ENCODE measurements at places on chromosomes 1 and 21.
A peak's percentile ranks its signal among the peaks of the same experiment; 100 is the strongest.

DNA sequence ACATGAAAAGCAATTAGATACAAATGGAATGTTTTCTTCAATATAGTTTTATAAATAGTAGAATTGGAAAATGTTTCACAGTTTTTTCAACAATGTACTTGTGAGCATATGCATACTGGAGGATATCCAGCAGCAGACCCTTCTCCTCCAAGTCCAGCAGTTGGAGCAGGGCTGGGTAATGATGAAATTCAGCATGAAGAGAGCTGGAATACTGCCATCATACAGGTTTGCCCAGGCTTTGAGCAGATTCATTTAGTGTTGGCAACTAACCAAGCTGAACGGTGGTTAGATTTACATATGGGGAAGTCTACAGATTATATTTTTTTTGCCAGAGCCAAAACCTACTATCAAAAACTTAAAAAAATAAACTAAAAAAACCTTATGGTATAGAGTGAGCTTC, 38.3 kb downstream of the WDR3 start:
- DNase-seq = no peak

DNA sequence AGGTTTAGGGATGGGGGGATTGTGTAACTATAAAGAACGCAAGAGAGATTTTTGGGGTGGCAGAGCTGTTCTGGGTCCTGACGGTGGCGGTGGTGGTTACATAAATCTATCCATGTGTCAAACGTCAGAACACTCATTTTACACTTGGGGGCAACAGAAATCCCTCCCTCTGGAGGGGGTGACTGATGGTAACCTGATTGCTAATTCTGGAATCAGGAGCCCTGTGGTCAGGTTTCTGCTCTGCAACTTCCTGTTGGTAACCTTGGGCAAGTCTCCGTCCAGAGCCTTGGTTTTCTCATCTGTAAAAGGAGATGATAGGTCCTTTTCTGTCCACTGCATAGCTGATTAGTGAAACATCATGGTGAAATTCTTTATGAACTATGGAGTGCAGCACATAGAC, 40.9 kb downstream of the ALPL start:
- no peak for DNase-seq

DNA sequence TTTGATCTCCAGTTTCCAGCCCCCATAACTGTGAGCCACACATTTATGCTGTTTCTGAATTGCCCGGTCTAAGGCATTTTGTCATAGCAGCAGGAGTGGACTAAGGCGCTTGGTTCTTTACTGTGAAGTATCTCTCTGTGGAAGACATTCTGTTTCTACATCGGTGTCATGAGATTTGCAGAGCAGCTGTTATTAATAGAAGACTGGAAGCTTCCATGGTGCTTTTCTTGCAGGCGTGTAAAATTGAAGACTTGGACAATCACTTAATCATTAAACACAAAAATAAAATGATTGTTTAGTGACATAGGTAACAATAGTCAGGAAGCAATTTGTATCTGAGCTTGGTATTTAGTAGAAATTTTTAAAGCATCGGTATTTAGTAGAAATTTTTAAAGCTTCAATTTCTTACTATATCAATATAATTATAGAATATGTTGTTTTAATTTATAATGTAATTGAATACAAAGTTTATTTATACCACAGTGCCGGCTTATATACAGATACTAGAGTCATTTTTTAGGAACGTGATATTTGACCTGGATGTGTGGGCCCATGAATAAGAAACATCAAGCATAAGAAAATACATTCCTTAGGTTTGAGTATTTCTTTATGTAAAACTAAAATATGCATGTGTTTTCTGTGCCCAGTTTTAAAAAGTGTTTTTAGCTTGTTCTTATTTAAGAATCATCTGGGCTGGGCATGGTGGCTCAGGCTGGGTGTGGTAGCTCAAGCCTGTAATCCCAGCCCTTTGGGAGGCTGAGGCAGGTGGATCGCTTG, 60.6 kb upstream of the COL6A1 start:
- no peak for DNase-seq

GRCh38 chr1:212247179-212247721, 38.0 kb upstream of the PPP2R5A start:
- DNase-seq = no peak

DNA sequence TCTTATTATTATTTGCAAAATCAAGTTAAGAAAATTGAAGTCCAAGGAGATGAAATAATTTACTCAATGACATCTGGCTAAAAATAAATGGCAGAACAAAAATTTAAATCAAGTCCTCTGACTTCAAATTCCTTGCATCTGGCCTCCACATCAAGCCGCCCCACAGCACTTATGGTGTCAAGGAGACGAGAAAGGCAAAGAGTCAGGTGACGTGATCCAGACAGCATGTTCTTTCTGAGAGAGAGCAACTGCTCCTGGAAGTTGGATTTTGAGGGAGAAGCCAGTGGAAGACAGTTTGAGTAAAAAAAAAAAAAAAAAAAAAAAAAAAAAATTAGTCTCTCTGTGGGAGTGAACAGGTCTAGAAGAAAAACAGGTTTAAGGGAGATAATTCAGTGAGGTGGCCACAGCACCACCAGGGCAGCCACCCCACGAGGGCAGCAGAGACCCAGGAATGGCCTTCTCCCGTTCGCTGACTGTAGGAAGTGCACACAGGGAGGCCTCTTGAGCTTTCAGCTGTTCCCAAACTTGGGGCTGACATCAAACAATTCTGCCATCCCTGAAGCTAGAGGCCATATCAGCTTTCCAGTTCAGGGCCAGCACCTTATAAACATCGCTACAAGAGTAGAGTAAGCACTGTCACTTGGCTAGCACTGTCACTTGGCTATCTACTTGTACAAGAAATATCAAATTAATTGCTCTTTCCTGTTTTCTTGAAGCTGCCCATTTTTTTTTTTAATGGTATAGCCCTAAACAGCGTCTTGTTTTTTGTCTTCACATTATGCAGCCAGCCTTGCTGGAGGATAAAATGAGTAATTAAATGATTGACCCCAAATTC, 7.8 kb downstream of the C1orf162 start:
- peak; percentile 30 for DNase-seq

- no peak for DNase-seq
These were observed 44.8 kb upstream of the ABCG1 start for GRCh38 chr21:42174173-42174572.

GRCh38 chr1:110872745-110873720, at the start of gene CD53:
Gene CD53, plus strand, starts transcription at chr1:110873148. Its CDS starts 18,261 bp downstream, at chr1:110891409.
- DNase-seq = peak; percentile 38

DNA sequence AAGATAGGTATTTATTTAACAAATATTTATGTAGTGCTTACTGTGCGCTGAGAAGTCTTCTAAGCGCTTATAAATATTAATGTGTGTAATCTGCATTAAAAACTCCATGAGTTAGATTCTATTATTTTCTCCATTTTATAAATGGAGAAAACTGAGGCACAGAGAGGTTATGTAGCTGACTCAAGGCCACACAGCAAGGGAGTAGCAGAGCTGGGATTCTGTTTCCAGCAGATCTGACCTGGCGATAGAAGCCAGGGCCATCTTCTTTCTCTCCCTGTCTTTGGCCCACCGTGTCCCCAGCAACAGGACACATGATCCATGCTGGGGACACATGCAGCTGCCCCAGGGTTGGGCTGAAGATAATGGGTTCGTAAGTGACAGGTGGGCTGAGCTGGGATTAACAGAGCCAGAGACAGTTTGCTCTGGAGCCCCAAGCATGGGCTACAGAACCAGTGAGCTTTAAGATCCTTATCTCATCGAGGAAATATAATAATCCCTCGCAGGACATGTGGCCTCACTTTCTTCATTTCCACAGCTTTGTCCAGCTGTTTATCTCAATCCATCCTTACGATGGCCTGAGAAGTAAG, 30.3 kb downstream of the IGSF21 start:
- DNase-seq = no peak

DNA sequence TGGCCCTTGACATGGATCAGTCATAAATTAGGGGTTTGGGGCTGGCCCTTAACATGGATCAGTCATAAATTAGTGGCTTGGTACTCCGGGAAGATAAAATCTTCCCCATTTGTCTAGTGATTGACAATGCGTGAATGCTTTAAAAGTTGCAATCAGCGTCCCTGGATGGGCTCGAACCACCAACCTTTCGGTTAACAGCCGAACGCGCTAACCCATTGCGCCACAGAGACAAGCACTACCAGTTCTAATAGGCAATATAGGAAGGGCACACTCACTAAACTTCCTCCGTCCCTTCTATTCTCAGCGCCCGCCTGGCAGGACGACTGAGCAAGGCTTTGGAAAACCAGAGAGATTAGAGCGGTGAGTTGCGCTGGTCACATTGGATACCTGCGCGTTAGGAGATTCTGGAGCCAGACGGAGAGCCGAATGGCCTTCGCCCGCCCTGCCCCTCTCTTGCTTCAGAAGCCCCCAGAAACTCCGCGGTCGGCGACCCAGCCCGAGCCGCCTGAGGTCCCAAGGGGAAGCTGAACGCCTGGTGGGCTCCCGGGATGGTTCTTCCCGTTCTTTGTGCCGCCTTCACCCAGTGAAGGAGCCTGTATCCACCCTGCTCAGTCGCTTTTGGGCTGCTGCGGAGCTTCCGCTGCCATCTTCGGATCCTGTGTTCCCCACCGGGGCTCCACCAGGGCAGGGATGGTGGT, 235.9 kb downstream of the FAM72C start:
- no peak for DNase-seq

- no peak for DNase-seq
These were observed 47.1 kb downstream of the COQ8A start for GRCh38 chr1:226987179-226987536.

DNA sequence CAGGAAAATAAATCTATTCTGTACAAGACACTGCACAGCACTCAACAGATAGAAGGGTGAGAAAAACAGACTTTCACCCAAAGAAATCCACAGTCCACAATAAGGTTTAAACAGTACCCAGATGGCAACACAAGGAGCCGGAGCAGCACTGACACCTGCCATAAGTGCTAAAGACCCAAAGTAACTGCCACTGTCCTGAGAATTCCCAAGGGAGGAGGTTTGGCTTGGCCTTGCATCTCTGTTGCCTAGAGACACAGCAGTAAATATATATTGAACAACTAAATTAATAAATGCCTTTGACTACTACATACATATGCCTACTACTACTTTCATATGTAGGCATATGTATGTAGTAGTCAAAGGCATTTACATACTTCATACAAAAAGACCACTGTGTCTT, 68.0 kb downstream of the VAV3 start:
- DNase-seq = no peak

- DNase-seq = no peak
These were observed 2.6 kb upstream of the UQCRHL start for GRCh38 chr1:15810073-15810472.

GRCh38 chr1:79478728-79479373, 472.3 kb upstream of the ADGRL4 start:
- DNase-seq = no peak

DNA sequence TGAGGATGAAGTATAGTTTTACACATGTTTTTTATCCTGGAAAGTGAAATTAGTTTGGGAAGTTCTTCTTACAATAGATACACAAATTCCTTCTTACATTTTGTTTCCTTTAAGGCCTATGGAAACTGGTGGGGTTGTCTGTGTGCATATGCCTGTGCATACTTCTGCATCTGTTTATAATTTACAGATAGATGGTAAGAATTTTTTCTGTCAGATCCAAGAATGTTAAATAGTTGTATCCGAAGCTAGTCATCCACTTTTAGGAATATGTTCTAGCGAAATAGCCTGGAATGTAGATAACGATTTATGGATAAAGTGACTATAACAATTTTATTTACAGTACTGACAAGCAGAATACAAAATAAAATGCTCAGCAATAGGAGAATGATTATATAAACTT, 194.1 kb downstream of the ROR1 start:
- no peak for DNase-seq

DNA sequence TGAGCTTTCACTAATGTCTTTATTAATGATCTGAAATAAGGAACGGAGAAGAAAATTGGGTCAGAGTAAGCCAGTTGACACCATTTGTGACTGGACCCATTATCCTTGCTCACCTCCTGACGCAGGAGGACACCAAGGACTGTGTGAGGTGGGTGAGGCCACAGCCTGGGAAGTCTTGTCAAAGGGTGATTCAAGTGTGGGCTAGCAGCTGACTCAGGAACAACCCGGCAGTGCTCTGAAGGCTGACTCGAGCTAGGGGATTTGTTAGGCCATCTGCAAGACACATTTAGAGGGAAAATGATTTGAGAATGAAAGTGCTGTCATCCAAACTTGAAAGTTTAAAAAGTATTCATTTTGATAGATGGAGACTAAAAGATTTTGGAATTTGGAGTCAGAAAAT, 21.2 kb downstream of the PRRX1 start:
- DNase-seq = no peak

DNA sequence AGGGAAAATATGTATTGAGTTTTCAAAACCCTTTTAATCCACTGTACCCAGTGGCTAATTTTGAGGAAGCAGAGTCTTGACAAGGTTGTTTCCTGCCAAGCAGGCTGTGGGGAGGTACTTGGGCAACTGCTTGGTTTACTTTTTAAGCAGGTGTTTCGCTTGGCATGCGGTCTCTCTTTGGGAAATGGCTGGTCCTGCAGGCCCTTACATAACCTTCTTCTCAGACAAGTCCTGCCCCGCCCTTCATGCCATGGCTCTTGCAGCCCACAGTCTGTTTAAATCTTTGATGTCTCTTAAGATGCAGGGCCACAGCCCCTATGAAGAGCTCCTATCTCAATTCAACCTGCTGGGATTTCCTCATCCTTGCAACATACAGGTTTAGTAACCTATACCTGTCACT, 36.0 kb upstream of the ABCD3 start:
- no peak for DNase-seq

GRCh38 chr1:54854381-54855020, 32.5 kb downstream of the DHCR24 start:
- no peak for DNase-seq

- DNase-seq = no peak
These were observed 15.5 kb upstream of the SNX27 start for GRCh38 chr1:151596166-151596953.

DNA sequence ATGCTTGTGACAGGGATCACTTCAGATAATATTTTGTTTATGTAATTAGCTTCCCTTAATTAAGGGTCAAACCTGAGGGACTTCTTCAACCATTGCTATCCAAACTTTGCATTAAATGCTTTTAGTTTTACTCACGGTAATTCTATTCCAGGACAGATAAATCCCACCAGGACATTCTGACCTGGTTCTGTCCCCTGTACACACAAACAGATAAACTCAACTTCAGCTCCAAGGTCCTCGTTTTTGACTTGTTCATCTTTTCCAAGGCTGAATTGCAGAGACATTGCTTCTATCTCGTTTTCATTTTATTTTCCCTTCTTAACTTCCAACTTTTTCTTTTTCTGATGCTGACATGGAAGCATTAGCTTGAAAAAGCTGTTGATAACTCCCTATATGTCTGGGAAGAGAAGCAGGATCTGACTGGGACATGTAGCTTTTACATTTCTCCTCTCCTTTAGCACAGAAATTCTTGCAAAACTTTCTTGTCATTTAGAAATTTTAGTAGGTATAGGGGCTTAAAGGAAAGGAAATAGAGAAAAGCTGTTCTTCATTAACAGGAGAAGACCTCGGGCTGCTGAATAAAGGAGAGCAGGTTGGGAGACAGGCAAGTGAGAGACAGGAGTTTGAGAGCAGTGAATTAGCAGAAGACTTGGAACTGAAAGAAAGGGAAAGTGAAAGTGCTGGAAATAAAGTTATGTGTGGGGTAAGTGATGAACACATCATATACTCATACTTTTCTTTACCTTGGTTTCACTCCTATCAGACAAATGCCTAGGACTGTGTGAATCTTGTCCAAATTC, 231.7 kb upstream of the B3GALT2 start:
- no peak for DNase-seq

All from effector memory CD4-positive, alpha-beta T cell (primary cell).